Muscle of arm (tissue), 14 donors: ENCODE measurements at places on chromosomes 2 and 18. TPM values are rescaled to one million over a fixed set of nuclear protein-coding genes. Genes with fewer than 3 reads are reported as not detected.

GRCh38 chr2:172153156-172153555 is 50.5 kb upstream of the DLX2 start:
- no peak for DNase-seq

DNA sequence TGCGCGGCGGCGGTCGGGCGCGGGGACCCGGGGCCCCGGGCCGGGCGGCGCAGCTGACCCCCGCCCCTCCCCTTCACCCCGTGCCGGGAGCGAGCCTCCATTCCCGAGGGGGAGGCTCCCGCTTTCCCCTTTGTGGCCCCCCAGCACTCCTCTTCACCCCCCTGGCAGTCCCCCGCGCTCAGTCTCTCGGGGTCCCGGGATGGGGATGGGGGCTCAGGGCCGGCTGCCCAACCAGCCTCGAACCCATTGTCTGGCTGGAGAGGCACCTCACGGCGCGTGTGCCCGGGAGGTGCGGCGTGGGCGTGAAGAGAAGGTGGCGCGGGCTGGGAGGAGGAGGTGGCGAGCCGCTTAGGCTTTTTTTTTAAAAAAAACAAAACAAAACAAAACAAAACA is 748 bp downstream of the FMNL2 start:
- no peak for DNase-seq

DNA sequence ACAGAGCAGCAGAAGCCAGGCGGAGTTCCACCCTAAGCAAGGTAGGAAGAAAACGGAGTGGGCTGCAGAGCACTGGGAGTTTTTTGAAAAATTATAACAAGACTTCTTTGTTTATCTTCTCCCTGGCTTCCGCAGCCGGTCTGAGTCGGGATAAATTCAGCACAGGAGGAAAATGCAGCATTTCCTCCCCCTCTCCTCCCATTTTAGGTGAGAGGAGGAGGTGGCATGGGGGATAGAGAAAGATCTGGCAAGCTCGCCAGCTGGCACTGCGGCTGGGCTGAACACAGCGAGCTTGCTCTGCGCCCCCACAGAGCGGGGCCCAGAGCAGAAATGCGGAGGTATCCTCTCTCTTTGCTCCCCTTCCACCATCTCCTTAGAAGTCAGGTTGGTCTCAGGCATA is 17.7 kb upstream of the CHRNA1 start:
- DNase-seq: no peak

GRCh38 chr2:167279810-167280209 is 391.5 kb downstream of the XIRP2 start:
- no peak for DNase-seq

GRCh38 chr18:21833604-21834298 is 93.2 kb downstream of the MIB1 start:
- DNase-seq: peak; percentile 5

- no peak for DNase-seq
Measured at GRCh38 chr2:137925599-137925998, 38.7 kb upstream of the HNMT start.

- no peak for DNase-seq
Measured at GRCh38 chr2:219278655-219279150, 463 bp upstream of the DNAJB2 start.

- peak; percentile 46 for DNase-seq
Measured at GRCh38 chr2:27715318-27716210, 51.9 kb downstream of the SLC4A1AP start.

DNA sequence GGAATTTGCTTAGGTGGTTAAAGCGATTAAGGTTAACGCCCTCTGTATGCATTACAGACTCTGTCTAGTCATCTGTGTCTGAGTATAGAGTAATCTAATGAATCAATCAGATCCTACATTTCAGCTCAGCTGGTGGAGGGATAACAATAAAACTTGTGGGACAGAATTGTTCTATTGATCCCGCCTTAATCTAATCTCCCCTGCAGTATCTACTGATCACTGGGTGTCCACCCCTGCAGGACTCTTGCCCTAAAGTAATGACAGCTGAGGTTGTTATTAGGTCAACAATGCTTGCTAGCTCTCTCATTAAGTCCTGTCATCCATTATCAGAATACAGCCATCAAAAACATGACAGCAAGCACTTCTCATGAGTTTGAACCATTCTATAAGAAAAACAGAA is 462.6 kb upstream of the TMEFF2 start:
- no peak for DNase-seq

DNA sequence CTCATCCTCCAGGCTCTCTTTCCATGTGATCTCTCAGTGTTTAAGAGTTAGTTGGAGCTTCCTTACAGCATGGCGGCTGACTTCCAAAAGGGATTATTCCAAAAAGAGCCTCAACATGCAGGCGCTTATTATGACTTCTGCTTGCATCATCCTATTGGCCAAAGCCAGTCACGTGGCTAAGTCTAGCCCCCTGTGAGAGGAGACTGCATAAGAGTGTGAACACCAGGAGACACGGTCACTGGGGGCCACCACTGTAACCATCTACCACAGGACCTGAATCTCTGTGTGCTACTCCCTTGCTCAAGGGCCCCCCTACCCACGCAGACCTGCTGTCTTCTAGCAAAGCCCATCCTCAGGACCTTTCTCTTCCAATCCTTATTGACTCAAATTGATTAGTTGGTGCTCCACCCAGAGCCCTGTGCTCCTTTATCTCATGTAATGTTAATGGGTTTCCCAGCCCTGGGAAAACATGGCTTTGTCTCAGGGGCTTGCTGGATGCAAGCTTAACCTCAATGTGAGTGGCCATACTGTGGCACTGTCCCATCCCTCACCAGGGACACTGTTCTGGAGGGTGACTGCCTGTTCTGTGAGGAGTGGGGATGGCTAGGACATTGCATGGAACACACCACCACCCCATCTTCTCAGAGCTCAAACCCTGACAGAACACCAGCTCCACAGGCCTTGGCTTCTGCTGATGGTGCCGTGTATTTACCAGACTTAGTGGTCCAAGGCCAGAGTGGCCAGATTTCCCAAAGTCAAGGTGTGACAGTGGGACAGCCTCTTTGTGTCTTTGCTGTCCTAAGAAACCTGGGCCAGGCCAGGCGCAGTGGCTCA is 4.2 kb downstream of the IL1RN start:
- DNase-seq: no peak

- DNase-seq: no peak
Measured at GRCh38 chr2:237599465-237600110, 9.1 kb upstream of the RAB17 start.

DNA sequence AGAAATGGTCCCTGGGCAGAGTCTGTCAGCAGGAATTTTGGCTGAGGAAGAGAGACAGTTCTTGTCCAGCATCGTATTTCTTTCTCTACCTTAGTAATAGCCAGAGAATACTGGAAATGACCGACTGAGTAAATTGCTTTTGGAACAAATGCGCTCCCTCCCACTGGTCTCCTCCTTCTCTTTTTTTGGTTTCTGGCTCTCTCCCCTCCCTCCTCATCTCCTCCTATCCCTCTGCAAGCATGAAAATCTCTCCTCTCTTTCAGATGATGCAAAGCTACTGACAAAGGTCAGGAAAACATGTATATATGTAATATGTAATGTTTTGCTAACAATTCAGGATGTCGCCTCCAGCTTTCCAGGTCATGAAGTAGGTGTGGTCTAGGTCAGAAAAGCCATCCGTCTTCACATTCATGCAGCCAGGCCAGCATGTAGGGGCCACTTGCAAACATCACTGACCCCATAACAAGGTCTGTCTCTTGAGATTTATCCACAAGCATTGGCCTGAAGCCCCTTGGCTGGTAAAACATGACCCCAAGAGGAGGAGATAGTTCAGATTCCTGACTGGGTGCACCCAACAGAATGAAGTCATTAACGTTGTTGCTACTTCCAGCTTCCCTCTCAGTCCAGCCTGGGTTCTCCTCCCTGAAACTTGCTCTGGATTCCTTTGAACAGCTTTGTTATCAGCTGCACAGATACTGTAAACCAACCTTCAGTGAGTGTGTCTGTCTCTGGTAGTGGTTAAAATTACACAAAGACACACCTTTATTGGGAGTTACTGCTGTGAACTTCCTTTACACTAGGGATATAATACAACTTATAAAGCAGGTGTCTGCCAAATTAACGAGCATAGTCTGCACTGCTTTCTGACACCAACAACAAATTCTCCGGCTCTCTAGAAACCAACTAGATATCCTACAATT is 864.4 kb upstream of the KLHL29 start:
- DNase-seq: peak; percentile 48

The DUSP28 gene
- 14.0 TPM for polyA plus RNA-seq

The ARHGAP28 gene
- polyA plus RNA-seq: 32.3 TPM

The ANKRD62 gene
- polyA plus RNA-seq: 0.06 TPM

The ALPP gene
- polyA plus RNA-seq: not detected

The CRYGA gene
- not detected for polyA plus RNA-seq
